Occipital lobe (tissue), 3 donors: ENCODE measurements at places on chromosomes 2 and 18.

GRCh38 chr2:120825370-120826259 lies 89.9 kb downstream of the GLI2 start:
- DNase-seq = peak; percentile 82

- no peak for DNase-seq
Observed at GRCh38 chr18:22985250-22985649, 52.1 kb downstream of the RBBP8 start.

GRCh38 chr2:165122521-165122920 lies 81.3 kb downstream of the SCN3A start:
- DNase-seq = no peak

DNA sequence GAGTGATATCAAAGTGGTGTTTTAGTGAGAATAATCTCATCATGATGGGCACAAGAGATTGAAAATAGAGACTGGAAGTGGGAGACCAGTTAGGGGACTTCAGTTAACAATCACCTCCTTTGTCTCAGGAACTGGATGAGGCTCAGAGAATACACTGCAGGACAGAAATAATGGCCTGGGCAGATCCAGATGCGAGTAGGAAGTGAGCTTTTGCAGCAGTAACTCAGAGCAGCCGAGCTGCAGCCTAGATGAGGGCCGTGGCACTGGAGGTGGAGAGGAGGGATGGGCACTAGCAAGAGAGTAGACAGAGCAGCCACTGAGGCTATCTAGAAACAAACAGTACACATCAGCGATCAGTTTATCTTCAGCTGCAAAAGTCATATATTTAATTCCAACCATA lies 48.6 kb downstream of the CYB5A start:
- DNase-seq = no peak

- DNase-seq = no peak
Observed at GRCh38 chr18:77130229-77131099, 2.1 kb downstream of the MBP start.

DNA sequence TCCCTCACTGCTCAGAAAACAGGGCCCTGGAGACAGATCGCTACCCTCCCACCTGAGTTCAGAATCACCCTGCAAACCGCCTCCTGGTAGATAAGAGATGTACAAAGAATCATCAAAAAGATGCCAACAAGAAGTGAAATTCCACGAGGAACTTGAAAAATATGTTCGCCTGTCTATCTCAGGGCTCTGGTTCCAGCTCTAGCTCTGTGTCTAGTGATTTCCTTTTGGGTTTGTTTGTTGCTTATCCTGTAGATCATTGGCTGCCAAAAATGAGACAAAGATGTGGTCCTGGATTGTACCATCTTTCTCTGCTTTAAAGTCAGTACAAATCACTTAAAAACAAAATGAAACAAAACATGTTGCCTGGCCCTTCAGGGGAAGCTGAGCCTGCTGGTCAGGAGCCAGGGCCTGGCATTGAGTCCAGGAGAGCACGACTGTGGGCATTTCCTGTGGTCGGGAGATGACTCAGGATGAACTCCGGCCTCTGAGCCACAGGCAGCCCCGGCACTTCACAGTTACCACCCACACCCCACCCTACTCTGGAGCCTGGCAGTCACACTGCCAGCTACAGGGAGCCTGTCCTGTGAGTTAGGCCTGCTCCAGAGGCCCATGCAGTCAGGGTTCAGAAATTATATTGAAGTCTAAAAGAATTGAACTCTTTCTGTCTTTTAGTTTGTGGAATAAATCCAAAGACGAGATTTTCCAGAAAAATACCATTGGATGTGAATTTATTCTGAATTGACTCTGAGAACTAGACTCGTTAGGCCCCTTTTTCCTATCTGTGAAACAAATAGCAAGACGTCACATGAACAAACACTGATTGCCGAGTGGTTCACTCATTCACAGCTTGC lies 8.0 kb upstream of the ITGB6 start:
- peak; percentile 16 for DNase-seq

- no peak for DNase-seq
Observed at GRCh38 chr2:73999881-74000597, 15.3 kb downstream of the TET3 start.

DNA sequence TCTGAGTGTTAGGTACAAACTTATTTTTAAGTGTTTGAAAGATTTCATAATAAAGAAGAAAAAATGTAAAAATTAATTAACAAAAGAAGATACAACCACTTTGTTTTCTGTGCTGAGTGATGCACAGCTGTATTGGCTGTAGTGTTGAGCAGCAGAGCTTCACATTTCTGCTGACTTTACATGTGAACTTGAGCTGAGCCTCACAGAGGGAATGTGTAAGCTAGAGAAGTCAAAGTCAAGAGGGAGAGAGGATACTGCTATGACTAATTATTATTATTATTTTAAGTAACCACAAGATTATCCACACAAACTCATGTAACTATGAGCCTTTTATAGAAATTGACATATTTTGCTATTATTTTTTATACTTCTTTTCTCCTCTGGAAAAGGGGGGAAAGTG lies 159.1 kb upstream of the ZSWIM2 start:
- no peak for DNase-seq

DNA sequence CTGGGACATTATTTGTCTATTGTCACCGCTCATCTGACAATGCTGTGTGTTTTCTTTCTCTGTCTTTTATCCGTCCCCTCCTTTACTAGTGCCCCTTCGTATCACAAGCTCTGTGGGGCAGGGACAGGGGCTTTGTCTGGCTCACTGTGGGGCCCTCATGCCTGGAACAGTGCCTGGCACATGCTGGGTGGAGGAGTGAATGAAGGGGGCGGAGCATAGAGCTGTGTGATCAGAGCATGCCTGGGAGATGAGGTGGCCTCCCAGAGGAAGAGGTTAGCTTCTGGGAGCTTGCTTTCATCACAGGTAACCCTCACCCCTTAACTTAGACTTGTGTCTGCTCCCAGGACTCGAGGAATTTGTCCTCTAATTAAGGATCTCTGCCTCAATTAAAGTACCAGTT lies 16.4 kb downstream of the MTCL1 start:
- DNase-seq = no peak

- DNase-seq = peak; percentile 45
Observed at GRCh38 chr2:2523461-2524347, 192.6 kb upstream of the MYT1L start.

- no peak for DNase-seq
Observed at GRCh38 chr2:127048969-127049897, 57.7 kb downstream of the BIN1 start.
